Astrocyte of the spinal cord (primary cell): ENCODE measurements at places on chromosomes 2 and 18.

DNA sequence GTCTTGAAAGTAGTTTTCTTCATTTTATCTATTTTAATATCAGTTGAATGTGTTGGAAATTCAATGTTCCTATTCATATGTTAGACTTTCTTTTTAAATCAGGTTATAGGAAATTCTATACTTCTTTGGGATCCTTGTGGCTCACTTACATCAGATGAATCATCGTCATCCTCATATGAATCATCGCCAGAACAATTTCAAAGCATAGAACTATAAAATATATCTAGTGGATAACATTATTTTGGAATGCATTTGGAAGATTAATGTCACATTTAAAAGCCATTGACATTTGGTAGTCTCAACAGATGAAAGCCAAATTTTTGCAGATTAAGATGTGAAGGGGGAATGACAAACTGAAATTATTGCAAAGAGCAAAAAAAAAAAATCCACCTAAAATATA is 94.1 kb downstream of the FAM161A start:
- peak; percentile 71 for DNase-seq

- DNase-seq, result peak; percentile 53
These were observed 24.9 kb downstream of the CCBE1 start for GRCh38 chr18:59672235-59672711.

- no peak for DNase-seq
These were observed 229.1 kb upstream of the RASGRP3 start for GRCh38 chr2:33247365-33247764.

DNA sequence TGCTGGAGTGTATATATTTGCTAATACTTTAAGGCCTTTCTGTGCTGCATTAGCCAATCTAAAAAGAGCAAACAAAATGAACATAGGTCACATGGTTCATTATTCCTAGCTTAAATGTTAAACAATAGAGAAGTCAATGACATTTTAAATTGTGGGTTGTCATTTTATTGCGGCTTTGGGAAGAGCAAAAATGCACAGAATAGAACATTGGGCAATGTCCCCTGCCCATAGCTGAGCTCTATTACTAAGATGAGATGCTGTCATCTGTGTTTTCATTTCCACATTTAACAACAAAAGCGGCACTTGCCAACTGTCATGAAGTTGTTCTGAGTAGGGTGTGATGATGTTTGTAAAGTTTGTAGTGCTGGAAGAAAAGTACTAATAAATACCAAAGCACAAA is 3.2 kb upstream of the VAPA start:
- no peak for DNase-seq

DNA sequence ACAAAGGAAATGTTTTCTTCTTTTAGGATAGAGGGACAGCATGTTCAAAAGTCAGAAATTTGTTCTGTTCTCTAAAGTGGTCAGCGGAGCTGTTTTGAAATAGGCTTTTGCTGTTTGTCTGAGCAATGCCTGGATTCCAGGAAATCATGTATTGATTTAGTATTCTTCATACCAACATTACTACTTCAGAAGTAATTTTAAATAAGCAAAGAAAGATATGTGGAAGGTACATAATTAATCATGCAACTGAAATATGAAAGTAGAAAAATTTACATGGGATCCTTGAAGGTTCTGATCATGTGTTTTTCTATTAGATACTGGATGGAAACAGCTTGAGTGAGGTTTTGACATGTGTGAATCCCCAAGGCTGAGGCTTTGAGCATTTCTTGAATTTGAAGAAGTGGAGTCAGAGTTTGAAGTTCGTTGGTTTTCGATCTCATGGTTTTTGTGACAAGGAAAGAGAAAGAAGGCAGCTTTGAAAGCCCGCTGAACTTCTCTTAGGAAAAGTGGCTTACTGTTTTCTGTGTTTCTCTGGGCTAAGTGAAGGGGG is 220.0 kb downstream of the LDLRAD4 start:
- no peak for DNase-seq

- DNase-seq, result peak; percentile 43
These were observed 14.4 kb upstream of the VRK2 start for GRCh38 chr2:58032016-58032763.

DNA sequence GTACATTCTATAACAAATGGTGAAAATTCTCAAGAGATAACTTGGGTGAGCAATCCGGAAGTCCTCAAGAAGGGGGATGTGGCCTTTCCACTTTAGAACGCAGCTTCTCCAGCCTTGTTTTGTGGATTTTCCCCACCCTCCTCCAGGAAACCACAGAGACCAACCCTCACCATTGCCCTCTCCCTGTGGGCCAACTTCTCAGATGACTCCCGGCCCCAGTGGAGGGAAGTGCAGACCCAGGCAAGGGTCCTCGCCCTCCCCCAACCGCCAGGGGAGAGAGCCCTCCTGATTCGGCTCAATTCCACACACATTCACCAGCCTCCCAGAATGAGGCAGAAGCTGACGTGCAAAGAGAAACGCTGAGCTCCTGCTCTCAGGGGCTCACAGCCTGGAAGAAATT is 277.2 kb downstream of the EIPR1 start:
- DNase-seq, result no peak
